M059J (cell line): ENCODE measurements at places on chromosomes 6 and 20. TPM values are rescaled to one million over a fixed set of nuclear protein-coding genes. Genes with fewer than 3 reads are reported as not detected.

Gene WFDC12
- not detected in 2 replicates for total RNA-seq

Gene ZSCAN12
- total RNA-seq: 4.1 and 6.3 TPM in 2 replicates

Gene WFDC2
- total RNA-seq: not detected in 2 replicates

Gene JPH2
- total RNA-seq: 16.4 and 39.3 TPM in 2 replicates

Gene SLC25A27
- total RNA-seq: 0.86 and 6.5 TPM in 2 replicates

Gene BRD2
- 148 and 223 TPM in 2 replicates for total RNA-seq

Gene APCDD1L
- total RNA-seq: 14.2 and 24.2 TPM in 2 replicates

Gene OR2H1
- total RNA-seq: not detected in 2 replicates

Gene ECT2L
- total RNA-seq: not detected in 2 replicates

Gene ARMC12
- 0.22 TPM in 1 of 2 replicates, not detected in the other for total RNA-seq

Gene TSPO2
- total RNA-seq: not detected in 2 replicates

Gene SERINC3
- 116 and 136 TPM in 2 replicates for total RNA-seq

Gene PSORS1C2
- not detected in 2 replicates for total RNA-seq

Gene SLC17A1
- not detected in 2 replicates for total RNA-seq

Gene DNAH8
- total RNA-seq: not detected in 2 replicates

Gene COL11A2
- 0.02 TPM in 1 of 2 replicates, not detected in the other for total RNA-seq

Gene GABRR2
- 0.25 TPM in 1 of 2 replicates, not detected in the other for total RNA-seq

Gene CALHM4
- total RNA-seq: not detected in 2 replicates

Gene TCP11
- not detected in 2 replicates for total RNA-seq

Gene R3HDML
- total RNA-seq: not detected in 2 replicates

Gene CST11
- not detected in 2 replicates for total RNA-seq

Gene HLA-A
- 1,733 and 2,135 TPM in 2 replicates for total RNA-seq

Gene EDN1
- total RNA-seq: 12.5 and 16.4 TPM in 2 replicates

Gene EYS
- 0.17 and 0.99 TPM in 2 replicates for total RNA-seq

Gene OOEP
- total RNA-seq: not detected in 2 replicates

Gene ABHD16B
- total RNA-seq: not detected in 2 replicates

Gene TRIM40
- total RNA-seq: not detected in 2 replicates

Gene CALHM6
- 6.3 and 6.9 TPM in 2 replicates for total RNA-seq

Gene WFDC10B
- not detected in 2 replicates for total RNA-seq

Gene IL22RA2
- not detected in 2 replicates for total RNA-seq

Gene RBPJL
- total RNA-seq: not detected in 2 replicates

Gene SAMD5
- 0.07 and 0.62 TPM in 2 replicates for total RNA-seq

Gene TDRD6
- total RNA-seq: 0.02 TPM in 1 of 2 replicates, not detected in the other

Gene PKIG
- 57.9 and 83.1 TPM in 2 replicates for total RNA-seq

Gene AGER
- 0.07 and 0.15 TPM in 2 replicates for total RNA-seq

Gene DUSP15
- total RNA-seq: 0.91 and 3.2 TPM in 2 replicates

Gene HLA-F
- total RNA-seq: 379 and 414 TPM in 2 replicates

Gene ZNF341
- total RNA-seq: 1.7 and 2.6 TPM in 2 replicates

Gene MAPK13
- total RNA-seq: 1.8 and 4.0 TPM in 2 replicates

Gene RBBP8NL
- total RNA-seq: not detected in 2 replicates
